Fibroblast of skin of scalp (primary cell): ENCODE measurements at places on chromosomes 2 and 18.

DNA sequence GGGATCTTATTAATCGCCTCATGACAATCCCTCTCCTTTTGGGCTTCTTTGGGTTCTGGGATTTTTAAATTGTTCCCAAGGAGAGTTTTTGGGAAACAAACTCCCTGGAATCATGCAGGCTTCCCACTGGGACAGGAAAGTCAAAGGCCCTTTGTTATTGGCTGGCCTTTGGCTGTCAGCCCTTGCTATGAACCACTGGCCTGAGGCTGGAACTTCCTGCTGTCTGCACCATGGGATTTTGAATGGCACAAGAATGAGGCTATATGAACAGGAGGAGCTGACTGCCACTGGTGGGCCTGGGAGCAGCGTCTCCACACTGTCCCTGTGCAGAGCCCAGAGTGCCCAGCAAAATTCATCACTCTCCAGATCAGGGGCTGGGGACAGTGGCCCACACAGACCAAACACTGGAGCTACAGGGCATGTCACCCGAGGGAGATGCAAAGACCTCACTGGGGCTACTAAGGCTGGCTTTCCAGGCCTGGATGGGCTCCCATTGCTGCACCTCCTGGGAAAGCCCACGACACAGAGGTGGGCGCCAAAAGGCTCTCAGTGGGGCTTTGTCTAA is 35.7 kb downstream of the STEAP3 start:
- DNase-seq, result peak; percentile 63

GRCh38 chr2:158730621-158731140 is 64.4 kb upstream of the DAPL1 start:
- DNase-seq, result no peak

DNA sequence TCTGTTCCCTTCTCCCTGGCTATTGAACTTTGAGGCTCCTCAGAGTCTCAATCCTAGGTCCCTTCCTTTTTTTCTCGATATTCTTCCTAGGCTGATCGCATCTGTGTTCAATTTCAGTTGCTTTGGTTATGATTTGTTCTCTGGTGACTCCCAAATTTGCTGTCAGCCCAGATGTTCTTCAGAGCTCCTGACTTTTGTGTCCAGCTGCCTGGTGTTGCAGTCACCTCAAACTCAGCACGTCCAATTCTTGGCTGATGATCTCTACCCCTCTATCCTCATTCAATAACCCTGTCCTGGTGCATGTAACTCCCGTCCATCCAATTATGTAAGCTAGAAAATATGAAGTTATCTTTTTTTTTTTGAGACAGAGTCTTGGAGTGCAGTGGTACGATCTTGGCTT is 31.4 kb downstream of the DIS3L2 start:
- DNase-seq, result no peak

DNA sequence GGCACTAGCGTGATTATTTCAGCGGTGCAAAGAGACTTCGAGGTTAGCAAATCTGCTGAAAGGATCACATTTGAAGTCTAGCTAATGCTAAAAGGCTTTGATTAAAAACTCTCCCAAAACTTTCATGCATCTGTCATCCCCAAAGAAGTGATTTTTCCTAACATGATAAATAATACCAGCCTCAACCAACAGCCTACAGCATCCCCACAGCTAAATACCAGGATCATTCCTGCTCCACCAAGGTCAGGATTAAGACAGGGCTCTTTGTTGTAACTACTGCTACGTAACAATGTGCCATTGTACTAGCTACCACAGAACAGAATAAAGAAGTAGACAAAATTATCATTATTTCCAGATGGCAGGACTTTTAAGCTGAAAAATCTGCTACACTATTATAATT is 1.6 kb downstream of the OR6B3 start:
- no peak for DNase-seq

- no peak for DNase-seq
Observed at GRCh38 chr2:134362740-134363139, 108.9 kb downstream of the MGAT5 start.

DNA sequence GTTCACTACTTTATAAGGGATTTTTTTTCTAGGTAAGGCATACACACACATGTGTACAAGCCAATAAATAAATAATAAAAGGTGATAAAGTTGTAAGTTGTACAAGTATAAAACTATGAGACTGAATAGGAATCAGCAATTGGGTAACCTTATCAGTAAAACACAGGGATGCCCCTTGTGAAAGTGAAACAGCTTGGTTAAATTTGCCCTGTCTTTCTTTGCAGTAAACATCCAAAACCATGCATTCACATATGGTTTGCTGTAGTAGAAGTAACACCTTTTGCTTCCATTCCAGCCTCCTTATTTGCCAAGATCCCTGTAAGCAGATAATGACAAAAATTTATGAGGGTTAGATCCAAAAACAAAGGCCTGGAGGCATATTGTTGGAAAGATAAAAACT is 44.3 kb upstream of the NEUROD1 start:
- no peak for DNase-seq

- DNase-seq, result no peak
Observed at GRCh38 chr2:51472300-51472699, 440.4 kb upstream of the NRXN1 start.
